ENCODE measurements at places on chromosomes 12 and 14.
A peak's percentile ranks its signal among the peaks of the same experiment; 100 is the strongest.

GRCh38 chr14:71533390-71533789 lies 398.8 kb upstream of the RGS6 start:
- no peaks in the 10 kb centered on the region for H3K36me3 ChIP-seq
- H3K27me3 ChIP-seq = no peaks in the 10 kb centered on the region
- peaks cover 25% of the 10 kb centered on the region for H3K4me1 ChIP-seq
- no peak for DNase-seq
- no peak overlapping the region for H3K27ac ChIP-seq
- H3K4me3 ChIP-seq = no peak overlapping the region

DNA sequence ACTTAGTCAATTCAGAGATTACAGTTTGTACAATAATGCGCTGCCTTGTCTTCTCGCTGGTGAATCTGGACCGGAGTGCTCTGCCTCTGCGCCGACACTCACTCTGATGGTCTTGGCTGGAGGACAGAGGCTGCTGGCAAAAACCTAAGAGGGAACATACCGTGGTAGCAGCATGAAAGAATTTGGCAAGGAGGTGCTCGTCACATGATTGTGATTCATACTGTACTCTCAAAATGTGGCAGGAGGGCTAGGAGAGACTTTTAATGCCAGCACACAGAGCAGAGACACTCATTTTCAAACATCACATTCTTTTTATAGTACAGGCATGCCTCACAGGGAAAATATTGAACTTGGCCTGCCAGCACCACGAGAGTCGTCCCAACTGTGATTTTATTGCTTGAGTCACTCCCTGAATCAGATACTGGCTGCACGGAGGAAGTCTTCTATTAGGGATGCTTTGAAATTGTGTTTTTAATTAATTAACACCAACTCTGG lies 67.8 kb downstream of the HMGA2 start:
- peaks cover 21% of the 10 kb centered on the region for H3K4me1 ChIP-seq
- peak; percentile 90 for DNase-seq
- no peak overlapping the region for H3K4me3 ChIP-seq

DNA sequence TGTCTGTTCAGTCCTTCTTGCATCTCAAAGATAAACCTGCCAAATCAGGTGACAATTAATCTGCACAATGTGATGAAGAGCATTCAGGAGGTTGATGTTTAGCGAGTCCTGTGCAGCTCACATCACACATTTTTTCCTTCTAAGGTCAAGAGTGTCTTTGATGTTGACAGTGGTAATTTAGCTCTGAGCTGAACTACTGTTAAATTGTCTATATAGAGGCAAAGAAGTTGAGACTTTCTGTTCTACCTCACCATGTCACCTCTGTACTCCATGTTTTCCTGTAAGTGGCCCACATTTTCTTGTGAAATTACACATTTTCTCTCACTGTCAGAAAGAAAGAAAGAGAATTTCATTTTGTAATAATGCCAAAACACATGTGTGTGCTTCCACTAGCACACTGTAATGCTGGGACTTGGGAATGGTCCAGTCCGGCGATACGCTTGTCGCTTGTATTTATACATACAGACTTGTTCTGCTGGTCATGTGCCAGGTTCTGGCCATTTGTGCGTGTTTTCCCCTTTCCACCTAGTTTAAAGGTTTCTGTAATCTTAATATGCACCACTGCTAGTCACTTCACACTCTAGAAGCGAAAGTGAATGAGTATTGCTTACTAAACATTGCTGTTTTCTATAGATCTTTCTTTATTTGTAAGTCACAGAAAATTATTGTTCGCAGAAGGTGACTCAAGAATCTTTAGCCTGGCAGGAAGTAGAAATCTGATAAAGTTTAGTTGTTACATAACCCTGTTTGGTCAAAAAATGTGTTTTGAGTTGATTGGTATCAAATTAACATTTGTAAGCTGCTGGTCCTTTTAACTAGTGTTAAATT lies 328.9 kb downstream of the TMTC2 start:
- H3K27me3 ChIP-seq = no peaks in the 10 kb centered on the region
- peaks cover 9% of the 10 kb centered on the region for H3K4me1 ChIP-seq
- H3K27ac ChIP-seq = peak overlapping the region; percentile 43
- no peak for DNase-seq
- H3K4me3 ChIP-seq = peak overlapping the region; percentile 35

- H3K27me3 ChIP-seq = no peaks in the 10 kb centered on the region
- H3K4me3 ChIP-seq = no peak overlapping the region
- no peak for DNase-seq
- H3K27ac ChIP-seq = no peak overlapping the region
- no peaks in the 10 kb centered on the region for H3K36me3 ChIP-seq
These were observed 114.2 kb downstream of the C12orf75 start for GRCh38 chr12:105444653-105445102.

GRCh38 chr14:102370305-102370809 lies 7.6 kb downstream of the TECPR2 start:
- H3K4me1 ChIP-seq = no peaks in the 10 kb centered on the region
- DNase-seq = no peak
- H3K27me3 ChIP-seq = no peaks in the 10 kb centered on the region
- no peak overlapping the region for H3K4me3 ChIP-seq

GRCh38 chr14:65359503-65359902 lies 53.0 kb upstream of the FUT8 start:
- no peaks in the 10 kb centered on the region for H3K36me3 ChIP-seq
- peaks cover 33% of the 10 kb centered on the region for H3K4me1 ChIP-seq
- H3K27me3 ChIP-seq = no peaks in the 10 kb centered on the region
- no peak for DNase-seq
- H3K27ac ChIP-seq = no peak overlapping the region

GRCh38 chr12:115962216-115962615 lies 315.3 kb downstream of the MED13L start:
- H3K4me1 ChIP-seq = no peaks in the 10 kb centered on the region
- H3K27ac ChIP-seq = no peak overlapping the region
- no peaks in the 10 kb centered on the region for H3K27me3 ChIP-seq
- peaks cover 77% of the 10 kb centered on the region for H3K36me3 ChIP-seq
- no peak for DNase-seq

All from suprapubic skin (tissue), 4 donors.